Stimulated activated CD4-positive, alpha-beta T cell treated with anti-CD3 and anti-CD28 coated beads, TNF-alpha, amount 100 ng/mL, for 4 hours (primary cell): ENCODE measurements at places on chromosomes 1 and 21.

GRCh38 chr21:29490016-29490415, 191.3 kb downstream of the BACH1 start:
- no peak for DNase-seq

GRCh38 chr21:35503671-35504070, 454.6 kb upstream of the RUNX1 start:
- DNase-seq: no peak

GRCh38 chr1:235077163-235077540, 51.5 kb downstream of the TOMM20 start:
- DNase-seq: no peak

DNA sequence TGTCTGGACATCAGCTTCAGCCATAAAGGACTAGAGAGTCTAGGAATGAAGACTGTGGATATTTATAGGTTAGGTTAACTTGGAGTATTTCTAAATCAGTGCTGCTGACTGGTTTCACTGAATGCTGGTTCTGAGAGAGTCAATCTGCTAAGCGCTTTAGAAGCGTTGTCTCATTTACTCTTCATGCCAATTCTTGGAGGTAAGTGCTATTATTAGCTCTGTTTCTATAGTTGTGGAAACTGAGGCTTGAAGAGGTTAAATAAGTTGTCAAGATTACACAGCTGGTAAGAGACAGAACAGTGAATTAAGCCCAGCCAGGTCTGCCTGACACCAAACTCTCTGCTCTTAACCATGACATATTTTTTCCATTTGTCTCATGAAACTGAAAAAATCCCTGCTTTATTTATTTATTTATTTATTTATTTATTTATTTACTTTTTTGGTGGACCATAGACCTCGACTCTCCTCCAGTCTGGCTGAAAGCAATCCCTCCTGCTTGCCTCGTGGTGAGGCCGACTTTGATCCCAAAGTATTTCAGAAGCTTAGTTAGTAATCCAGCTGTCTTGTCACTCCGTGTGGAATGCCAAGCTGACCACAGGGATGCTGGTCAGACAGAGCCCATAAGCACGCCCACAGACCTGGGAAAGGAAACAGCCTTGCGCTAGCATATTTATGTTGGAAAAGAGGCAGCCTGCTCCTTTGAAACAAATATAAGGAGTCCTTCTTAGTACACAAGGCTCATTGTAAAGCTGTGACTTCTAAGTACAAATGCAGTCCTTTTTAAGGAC, 16.9 kb downstream of the NTMT2 start:
- DNase-seq: no peak

DNA sequence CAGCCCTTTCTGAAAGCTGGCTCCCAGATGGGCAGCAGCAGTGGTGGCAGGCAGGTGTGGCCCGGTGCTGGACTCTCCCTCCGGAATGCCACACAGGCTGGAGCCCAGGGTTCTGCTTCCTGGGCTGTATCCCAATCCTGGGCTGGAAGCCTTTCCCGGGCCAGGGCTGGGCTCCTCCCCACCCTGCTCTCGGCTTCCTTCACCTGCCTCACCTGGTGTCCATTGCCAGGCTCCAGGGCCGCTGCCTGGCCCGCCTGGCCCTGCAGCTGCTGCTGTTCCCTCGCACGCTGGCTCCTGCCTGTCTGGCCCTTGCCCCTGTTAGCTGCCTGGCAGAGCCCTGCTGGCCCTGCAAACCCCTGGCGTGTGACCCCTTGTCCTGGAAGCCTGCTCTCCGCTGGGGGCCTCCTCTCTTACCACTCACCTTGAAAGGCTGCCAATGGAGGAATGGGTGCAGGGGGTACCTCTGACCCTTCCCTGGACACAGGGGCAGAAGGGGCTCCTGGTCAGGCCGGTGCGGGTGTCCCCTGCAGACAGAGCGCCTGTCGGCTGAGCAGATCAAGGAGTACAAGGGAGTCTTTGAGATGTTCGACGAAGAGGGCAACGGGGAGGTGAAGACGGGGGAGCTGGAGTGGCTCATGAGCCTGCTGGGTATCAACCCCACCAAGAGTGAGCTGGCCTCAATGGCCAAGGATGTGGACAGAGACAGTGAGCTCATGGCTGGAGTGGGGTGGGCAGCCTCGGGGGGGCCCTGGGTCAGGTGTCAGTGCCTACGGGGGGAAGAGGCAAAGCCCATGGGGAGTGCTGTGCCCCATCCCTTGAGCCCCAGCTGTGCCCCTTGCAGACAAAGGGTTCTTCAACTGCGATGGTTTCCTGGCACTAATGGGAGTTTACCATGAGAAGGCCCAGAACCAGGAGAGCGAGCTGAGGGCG, 1.1 kb downstream of the CALML6 start:
- no peak for DNase-seq

- no peak for DNase-seq
Measured at GRCh38 chr1:94727846-94728715, 92.1 kb upstream of the SLC44A3 start.

- no peak for DNase-seq
Measured at GRCh38 chr1:94438692-94439276, 20.6 kb downstream of the ABCD3 start.

DNA sequence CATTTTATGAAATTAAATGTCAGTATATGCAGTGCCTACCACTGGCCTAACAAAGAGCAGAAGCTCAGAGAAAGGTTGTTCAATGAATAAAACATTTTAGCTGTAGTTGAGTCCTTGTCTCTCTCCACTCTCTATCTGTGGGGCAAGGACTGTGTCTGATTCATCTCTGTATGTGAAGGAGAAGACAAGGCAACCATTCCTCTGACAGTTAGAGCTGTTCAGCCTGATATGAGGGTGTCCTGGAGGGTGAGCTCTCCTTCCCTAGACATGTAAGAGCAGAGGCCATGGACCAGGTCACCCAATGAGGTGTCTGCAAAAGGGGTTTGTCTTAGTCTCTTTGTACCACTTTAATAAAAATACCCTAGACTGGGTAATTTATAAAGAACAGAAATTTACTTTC, 4.5 kb upstream of the PDZK1IP1 start:
- no peak for DNase-seq

- no peak for DNase-seq
Measured at GRCh38 chr1:159939678-159940002, 5.8 kb downstream of the IGSF9 start.

GRCh38 chr21:45152265-45152746, 77.9 kb downstream of the ADARB1 start:
- peak; percentile 34 for DNase-seq

DNA sequence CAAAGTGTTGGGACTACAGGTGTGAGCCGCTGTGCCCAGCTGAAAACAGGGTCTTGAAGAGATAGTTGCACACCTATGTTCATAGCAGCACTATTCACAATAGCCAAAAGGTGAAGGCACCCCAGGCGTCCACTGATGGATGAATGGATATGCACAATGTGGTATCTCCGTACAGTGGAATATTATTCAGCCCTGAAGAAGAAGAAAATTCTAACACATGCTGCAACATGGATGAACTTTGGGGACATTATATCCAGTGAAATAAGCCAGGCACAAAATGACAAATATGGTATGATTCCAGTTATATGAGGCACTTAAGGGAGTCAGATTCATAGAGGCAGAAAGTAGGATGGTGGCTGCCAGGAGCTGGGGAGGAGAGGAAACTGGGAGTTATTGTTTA, 137.6 kb upstream of the WNT4 start:
- no peak for DNase-seq

DNA sequence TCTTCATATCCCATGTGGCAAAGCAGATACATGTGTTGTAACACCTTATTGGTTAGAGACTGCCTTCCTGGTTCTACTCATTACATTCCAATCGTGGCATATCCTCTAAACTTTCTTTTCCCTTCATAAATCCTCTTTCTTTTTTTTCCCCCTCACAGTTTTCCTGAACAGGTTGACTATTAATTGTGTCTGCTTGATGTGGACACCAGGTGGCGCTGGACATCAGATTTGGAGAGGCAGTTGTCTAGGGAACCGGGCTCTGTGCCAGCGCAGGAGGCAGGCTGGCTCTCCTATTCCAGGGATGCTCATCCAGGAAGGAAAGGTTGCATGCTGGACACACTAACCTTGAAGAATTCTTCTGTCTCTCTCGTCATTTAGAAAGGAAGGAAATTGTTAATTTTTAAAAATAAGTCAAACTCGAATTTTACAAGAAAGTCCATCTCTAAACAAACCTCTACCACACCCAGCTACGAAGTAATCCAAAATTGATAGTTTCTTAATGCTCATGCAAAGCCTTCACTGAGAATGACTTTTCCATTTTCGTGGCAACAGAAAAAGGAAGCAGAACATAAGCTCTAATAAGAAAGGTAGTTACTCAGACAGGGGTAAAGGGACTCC, 59.4 kb upstream of the ASB17 start:
- DNase-seq: peak; percentile 50

DNA sequence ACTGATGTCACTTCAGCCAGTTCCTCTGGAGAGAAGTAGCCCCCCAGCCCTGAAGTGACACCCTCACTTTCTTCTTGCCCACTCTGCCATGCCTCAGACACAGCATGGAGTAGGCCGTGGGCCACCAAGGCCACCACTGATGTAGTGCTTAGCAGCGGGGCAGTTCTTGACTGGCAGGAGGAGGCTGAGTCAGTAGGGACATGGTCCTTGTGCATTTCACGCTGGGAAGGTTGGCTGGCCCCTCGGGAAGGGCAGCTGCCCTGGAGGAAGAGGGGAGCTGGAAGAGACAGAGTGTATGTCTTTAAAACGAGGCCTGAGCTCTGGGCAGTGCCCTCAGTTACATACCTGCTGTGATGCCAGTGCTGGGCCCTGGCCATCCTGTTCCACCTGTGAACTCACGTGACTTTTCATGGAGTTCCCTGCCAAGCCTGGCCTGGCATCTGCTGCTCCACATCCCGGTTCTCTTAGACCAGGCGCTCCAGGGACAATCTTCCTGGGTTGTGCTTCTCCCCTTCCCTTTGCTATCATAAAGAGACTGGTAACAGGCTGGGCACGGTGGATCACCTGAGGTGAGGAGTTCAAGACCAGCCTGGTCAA, 158.6 kb upstream of the TMEM51 start:
- DNase-seq: no peak

GRCh38 chr1:161225178-161225533, 704 bp upstream of the TOMM40L start:
- no peak for DNase-seq

DNA sequence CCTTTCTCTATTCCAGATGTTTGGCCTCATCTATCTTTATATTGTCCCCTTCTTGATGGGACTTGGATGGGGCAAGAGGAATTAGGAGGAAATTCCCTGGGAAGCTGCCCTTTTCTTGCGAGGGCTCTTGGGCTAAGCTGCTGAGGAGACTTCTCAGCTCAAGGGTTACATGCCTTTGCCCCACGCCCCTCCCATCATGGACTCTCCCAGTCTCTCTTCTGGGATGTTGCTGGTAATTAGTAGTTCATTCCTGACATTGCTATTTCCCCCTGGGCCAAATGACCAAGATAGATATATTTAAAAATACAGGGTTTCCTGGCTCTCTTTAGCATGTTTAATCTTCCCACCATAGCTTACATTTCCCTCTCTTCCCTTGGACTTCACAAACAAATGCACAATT, 90.6 kb upstream of the RALGPS2 start:
- no peak for DNase-seq

DNA sequence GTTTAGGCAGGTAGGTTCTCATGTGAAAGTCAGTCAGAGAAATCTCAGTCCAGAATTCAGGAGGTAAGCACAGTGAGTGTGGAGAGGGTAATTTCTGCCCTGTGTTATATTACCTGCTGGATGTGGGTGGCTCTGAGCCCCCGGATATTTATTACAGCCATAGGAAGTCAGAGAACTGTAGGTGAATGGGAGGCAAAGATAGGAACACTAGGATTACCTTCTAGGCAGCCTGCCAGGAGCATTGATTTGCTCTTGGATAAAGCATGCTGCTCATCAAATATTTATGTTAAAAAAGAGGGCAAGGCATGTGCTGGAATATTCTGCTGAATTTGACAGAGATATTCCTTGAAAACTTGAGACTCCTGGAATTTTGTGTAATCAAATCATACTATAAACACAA, 8.5 kb downstream of the GNG12 start:
- DNase-seq: no peak

GRCh38 chr1:188551176-188551575, 1722.4 kb downstream of the PLA2G4A start:
- DNase-seq: no peak

DNA sequence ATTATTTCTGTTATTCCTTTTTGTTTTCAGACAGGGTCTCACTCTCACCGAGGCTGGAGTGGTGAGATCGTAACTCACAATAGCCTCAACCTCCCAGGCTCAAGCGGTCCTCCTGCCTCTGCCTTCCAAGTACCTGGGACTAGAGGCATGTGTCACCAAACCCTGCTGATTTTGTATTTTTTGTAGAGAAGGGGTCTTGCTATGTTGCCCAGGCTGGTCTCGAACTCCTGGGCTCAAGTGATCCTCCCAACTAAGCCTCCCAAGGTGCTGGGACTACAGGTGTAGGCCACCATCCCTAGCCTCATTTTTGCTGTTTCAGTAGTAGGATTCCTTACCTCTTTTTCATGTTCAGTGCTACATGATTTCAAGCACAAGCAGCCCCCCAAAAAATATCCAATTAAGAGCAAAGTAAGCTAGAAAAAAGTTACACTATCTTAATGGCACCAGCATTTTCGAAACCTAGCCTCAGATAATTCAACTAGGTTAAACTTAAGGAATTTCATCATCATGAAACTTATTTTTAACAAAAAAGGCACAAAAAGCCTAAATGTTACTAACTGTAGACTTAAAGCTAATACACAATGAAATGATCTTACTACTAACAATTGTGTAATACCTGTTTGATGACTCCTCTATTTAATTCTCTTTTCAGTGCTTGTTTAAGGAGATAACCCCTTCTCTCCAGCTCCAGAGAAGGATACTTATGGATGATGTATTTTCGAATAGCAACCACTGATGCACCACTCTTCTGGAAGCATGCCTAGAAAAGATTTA, 16.6 kb downstream of the HP1BP3 start:
- DNase-seq: no peak

DNA sequence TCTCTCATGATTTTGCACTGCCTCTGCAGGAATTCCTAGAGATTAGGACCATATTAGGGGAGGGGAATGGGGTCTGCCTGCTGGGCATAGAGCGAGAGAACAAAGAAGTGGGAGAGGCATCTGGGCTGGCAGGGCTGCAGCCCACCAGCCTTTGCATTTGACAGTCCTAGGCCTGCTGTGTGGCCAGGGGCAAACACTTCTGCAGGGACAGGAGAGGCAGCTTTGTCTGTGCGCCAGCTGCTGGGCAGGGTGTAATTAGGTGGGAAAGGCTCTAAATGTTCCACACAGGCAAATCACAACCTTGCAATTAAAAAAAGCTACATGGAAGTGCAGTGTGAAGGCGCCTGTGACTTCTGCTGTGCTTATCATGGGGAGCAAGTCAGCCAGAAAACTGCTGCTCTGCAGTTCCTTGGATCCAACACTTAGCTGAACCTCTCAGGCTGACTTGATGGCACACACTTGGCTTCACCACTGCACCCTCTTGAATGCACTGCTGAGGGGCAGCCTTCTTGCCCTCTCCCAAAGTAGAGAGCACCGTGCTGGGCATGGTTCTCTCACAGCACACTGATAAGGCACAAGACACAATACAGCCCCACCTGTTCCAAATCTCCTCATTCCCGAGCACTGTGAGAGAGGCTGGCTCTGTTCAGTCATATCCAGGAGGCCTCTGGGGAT, 73.6 kb upstream of the TLR5 start:
- DNase-seq: no peak

- no peak for DNase-seq
Measured at GRCh38 chr1:40708750-40709099, 17.2 kb downstream of the NFYC start.
